ENCODE measurements at places on chromosomes 4 and X. TPM values are rescaled to one million over a fixed set of nuclear protein-coding genes. Genes with fewer than 3 reads are reported as not detected.

SORCS2 gene
- total RNA-seq: 2.9 TPM

SORBS2 gene
- total RNA-seq: 47.7 TPM

MAP3K15 gene
- 2.5 TPM for total RNA-seq

CT45A2 gene
- not detected for total RNA-seq

EXOC1 gene
- 46.4 TPM for total RNA-seq

UGT2B17 gene
- 0.24 TPM for total RNA-seq

TMEM271 gene
- total RNA-seq: 1.7 TPM

NOX1 gene
- total RNA-seq: 1.2 TPM

NDP gene
- 0.55 TPM for total RNA-seq
